ENCODE measurements at places on chromosomes 2 and 18.

DNA sequence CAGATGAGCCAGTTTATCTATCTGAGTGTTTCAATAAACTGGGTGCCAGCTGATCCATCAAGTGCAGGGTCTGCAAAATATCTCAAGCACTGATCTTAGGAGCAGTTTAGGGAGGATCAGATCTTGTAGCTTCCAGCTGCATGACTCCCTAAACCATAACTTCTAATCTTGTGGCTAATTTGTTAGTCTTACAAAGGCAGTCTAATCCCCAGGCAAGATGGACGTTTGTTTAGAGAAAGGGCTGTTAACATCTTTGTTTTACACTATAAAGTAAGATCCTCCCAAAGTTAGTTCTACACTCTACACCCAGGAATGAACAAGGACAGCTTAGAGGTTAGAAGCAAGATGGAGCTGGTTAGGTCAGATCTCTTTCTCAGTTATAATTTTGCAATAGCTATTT, 28.7 kb upstream of the HNMT start:
- DNase-seq, result no peak

DNA sequence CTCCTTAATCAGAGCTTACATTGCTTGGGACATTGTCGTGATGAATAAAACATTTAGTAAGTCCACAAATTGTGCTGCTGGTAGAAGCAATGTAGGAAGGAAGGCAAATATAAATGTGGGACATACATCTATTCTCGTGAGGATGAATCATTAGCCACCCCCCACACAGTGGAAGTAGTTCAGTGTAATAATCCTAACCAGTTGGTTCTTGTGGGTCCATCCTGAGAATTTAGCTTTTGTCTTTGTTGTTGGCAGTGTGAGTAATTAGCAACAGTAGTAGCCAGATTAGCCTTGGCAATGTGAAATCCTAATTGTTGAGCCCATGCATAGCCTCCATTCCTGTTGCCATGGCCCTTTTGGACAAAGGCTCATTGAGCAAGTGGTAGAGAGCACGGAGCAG, 532.1 kb downstream of the FBXO15 start:
- DNase-seq, result no peak

- DNase-seq, result no peak
Measured at GRCh38 chr2:56960581-56960980, 776.8 kb downstream of the CCDC85A start.

GRCh38 chr2:107595285-107595684, 231.4 kb upstream of the RGPD4 start:
- DNase-seq, result peak; percentile 58

- no peak for DNase-seq
Measured at GRCh38 chr18:71807586-71807985, 736.6 kb downstream of the CBLN2 start.

- DNase-seq, result no peak
Measured at GRCh38 chr18:44392933-44393332, 287.8 kb upstream of the SETBP1 start.

DNA sequence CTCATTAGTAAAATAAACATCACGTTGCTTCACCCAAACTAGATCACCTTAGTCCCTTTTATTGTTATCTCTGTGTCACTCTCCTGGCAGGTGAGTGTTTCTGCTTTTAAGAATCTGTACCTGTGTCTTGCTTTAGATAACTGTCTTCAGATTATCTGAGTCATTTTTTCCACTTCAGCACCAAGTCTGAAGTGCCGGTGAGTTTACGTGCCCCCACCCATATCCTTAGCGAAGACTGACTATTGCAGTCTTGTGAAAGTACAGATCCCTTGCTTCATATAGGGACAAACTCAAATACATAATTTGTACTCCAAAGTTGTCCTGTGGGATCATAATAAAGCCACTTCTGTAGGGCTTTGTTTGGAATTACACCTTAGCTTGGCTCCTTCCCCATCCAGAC, 41.1 kb downstream of the SCN2A start:
- DNase-seq, result no peak

GRCh38 chr2:210366675-210367080, 51.7 kb upstream of the MYL1 start:
- DNase-seq, result no peak

DNA sequence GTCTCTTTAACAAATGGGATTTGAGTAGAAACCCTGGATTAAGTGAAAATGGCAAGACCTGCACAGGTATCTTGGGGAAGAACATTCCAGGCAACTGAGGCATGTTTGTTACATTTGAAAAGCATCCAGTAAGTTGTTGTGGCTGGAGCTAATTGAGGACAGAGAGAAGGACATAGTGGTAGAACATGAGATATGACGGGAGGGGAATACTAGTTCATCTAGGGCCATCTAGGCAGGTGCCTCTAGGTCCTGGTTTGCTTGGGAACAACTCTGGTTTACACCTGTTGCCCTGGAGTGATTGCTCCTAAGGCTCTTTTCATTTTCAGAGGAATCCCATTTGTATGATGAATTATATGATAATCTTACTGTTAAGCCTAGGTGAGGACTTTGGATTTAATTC, 19.7 kb upstream of the CCDC141 start:
- DNase-seq, result no peak

GRCh38 chr2:86468162-86469033, 27.2 kb downstream of the KDM3A start:
- no peak for DNase-seq

DNA sequence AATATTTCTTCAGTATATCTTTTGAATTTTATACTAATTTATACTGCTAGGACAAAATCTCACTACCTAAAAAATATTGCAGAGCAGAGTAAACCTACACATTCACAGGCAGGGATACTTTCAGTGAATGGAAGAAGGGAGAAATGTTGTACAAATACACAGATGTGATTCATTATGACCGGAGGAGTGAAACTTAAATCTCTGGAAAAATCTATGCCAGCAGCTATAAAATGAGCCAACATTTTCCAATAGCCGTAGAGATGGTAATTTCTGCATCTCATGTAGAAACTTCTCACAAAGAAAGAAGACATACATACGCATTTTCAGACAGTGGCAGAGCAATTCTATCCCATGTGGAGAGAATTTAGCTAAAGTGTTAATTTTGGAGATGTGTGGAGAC, 54.8 kb downstream of the KCNS3 start:
- DNase-seq, result no peak

DNA sequence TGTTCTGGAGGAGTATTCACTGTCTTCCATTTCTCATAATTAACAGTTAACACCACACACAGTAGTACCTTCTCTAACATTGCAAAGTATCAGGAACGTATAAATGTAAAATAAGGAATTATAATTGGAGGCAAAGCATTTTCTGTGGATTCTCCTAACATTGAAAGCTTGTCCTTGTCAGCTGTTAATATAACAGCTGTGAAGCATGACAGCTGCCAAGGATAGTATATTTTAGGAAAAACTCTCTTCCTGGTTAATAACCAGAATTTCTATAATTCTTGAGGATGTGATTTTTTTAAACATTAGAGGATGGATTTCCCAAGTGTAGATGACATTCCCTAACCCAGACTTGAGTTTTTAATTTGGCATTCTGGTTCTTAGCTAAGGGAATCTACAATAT, 110.3 kb downstream of the EPC2 start:
- no peak for DNase-seq

DNA sequence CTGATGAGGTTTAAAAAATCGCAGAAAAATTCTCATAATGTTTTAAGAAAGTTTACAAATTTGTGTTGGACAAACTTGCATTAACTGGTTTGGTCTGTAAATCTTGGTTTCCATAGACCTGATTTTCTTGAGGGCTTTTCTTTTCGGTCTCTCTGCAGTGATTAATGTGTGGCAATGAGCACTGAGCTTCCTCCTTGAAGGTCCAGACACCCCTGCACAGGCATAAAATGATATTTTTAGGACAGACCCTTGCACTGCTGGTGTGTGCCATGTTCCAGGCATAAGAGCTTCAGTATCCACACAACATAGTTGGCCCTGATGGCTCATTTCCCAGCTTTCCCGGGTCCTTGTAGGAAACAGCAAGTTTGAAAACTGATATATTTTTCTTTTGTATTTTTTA, 33.7 kb downstream of the MRPL33 start:
- DNase-seq, result no peak

- no peak for DNase-seq
Measured at GRCh38 chr2:196268025-196268424, 96.6 kb upstream of the STK17B start.

GRCh38 chr2:121833358-121833723, 77.9 kb downstream of the TSN start:
- no peak for DNase-seq

- DNase-seq, result no peak
Measured at GRCh38 chr18:74651327-74652128, 53.9 kb downstream of the ZNF407 start.

- DNase-seq, result no peak
Measured at GRCh38 chr18:3449512-3450011, 410 bp upstream of the TGIF1 start.

DNA sequence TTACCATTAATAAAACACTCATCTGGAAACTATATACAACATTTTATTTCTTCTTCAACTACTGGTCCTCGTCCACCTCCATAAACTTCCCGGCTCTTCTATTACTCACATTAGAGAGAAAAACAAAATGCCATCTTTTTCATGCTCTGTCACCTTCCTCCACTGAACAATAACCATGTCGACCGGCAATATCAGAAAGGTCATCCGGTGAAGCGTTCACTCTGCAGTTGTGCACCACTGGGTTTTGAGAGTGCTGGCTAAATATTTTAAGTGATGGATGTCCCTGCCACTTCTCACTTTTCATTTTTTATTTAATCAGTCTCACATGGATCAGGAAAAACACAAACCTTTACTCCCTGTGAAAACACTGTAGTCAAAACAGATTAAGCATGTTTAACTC, 48.2 kb downstream of the SPP2 start:
- DNase-seq, result no peak

DNA sequence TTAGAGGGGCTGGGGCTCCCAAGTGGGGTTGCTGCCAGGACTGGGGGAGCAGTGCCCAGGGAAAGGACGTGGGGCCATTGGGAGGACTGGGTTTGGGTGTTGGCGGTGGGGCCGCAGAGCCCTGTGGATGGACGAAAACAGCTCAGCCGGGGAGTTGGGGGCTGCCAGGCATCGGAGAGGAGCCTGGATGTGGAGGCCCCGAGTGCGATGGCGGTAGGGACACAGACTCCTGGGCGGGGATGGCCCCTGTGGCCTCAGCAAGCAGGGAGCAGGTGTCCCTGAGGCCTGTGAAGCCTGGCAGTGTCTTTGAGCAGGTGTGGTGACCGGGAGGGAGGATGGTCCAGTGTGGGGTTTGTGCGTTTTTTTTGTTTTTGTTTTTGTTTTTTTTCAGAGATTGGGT, 13.3 kb downstream of the CTDP1 start:
- no peak for DNase-seq

GRCh38 chr2:120450196-120450820, 104.4 kb downstream of the INHBB start:
- DNase-seq, result no peak

- no peak for DNase-seq
Measured at GRCh38 chr2:173175222-173175621, 99.6 kb downstream of the MAP3K20 start.

DNA sequence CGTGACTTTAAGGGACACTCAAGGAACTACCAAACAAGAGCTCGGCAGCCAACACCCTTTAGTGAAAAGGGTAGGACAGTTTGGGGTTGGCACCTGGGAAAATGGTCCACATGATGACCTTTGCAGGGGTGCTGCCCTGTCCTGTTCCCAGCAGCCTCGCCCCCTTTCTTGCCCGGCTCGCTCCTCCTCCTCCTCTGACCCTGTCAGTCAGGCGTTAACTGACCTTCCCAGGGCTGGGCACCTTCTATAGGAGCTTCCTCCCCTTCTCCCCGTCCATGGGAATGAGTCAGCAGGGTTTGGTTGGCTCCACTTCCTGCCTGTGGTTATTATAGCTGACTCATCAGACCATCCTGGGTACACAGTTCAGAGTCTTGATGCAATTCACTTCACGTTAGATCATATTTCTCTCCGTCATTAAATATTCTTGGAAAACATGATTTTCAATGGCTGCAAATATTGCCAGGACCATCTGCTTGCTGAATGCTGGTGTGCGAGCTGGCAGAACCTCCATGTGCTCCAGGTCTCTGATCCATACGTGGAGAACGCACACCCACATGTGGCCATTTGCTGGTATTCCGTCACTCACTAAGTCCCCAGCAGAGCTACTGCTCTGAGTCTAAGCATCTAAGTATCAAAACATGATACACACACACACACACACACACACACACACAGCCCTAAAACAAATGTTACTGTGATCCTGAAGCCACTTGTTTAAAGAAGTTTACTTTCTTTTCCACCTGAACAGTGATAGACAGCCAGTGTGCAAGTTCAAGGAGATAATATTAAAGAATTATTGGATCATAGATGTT, 185.0 kb downstream of the ANAPC1 start:
- DNase-seq, result no peak

DNA sequence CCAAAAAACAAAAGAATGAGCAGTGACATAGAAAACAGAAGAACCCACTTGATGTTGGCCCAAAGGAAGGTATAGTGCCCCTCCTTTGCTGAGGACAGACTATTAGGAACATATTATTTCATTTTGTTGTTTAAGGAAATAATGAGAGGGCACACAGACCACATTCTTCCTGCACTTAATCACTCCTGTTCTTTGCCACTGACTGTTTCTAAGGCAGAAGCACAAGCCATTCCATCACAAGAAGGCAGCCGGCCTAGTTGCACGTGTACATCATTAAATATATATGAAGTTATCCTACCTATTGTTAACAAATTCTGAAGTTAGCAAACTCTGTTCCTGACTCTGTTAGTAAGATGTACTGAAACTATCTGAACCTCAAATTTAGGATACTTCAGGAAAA, 110.0 kb downstream of the LNPK start:
- no peak for DNase-seq

DNA sequence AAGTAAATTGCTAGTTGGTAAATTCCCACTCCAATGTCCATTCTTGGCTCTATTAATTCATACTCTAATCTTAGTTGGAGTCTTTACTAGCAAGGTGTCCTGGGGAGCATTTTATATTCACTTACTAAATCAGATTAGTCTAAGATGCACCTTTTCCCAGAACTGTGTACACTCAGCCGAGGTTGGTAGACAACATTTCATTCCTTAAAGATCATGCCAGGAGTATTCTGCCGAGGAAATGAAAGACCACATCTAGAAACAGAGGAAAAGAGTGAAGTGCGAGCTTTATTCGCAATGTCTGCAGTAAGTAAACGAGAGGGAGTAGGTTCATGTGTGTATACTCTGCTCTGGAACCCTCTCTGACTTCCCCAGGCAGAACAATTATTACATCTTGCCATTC, 14.6 kb upstream of the KYNU start:
- DNase-seq, result no peak

- DNase-seq, result no peak
Measured at GRCh38 chr2:29322011-29322410, 206.8 kb downstream of the CLIP4 start.

All from NCI-H1436 (cell line).